PC-3 (cell line): ENCODE measurements at places on chromosomes 7 and 10.
A peak's percentile ranks its signal among the peaks of the same experiment; 100 is the strongest.

- peak; percentile 76 for DNase-seq
These were observed 39.6 kb downstream of the COL26A1 start for GRCh38 chr7:101402081-101402779.

GRCh38 chr7:45626441-45627430, 52.6 kb downstream of the ADCY1 start:
- no peak for DNase-seq

- DNase-seq = no peak
These were observed 736.5 kb downstream of the REEP3 start for GRCh38 chr10:64257704-64258103.

DNA sequence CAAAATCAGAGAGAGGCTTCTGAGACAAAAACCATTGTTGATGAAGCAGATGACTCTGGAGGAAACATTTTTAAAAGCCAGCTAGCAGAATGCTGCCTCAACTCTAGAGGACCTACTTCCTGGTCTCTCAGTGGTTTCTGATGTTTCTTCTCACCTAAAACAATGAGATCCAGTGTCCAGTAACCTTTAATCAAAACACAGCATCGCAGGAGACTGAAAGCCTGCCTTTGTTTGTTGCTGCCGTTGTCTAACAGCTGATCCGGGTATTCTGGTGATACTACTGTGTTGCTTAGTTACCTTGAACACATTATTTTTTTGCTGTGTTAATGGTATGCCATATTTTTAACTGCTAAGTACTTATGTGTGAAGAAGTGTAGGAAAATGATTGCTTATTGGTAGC, 70.9 kb downstream of the WIPF3 start:
- DNase-seq = no peak

- DNase-seq = no peak
These were observed 195.0 kb upstream of the PLXNA4 start for GRCh38 chr7:132771301-132771730.

DNA sequence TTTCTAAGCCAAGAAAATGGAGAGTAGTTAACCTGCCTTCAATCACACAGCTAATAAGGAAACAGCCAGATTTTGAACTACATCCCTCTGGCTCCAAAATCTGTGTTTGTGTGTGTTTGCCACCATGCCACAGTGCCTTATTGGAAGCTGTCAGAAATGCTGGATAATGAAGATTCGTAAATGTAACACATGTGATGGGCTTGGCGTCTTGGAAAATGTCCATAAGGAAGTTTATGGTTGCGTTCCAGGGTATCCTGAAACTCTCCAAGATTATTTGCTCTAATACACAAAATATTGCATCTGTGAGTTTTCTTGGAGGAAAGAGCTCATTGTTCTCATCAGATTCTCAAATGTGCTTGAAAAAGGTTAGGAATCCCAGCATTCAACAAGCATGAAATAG, 22.7 kb downstream of the MYOF start:
- DNase-seq = no peak

DNA sequence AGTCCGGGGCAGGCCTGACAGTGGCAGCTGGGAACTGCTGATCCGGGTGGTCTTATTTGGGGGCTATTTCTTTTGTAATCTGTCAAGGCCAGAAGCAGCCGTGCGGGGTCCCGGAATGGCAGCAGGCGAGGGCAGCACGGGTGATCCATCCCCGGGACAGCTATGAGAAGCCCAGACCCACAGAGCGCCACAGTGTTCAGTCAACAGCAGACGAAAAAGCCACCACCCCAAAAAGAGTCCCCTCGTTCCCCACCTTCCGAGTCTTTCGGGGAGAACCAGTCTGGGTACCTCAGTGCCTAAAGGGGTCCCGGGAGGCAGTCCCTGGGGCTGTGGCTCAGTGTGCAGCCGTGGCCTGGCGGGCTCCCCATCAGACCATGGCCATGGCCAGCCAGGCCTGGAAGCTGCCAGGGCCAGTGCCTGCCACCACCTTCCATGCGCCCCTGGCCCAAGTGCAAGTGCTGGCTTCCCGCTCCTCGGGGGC, 125.1 kb upstream of the KCTD7 start:
- DNase-seq = no peak

GRCh38 chr10:21976280-21976679, 27.2 kb downstream of the DNAJC1 start:
- no peak for DNase-seq

DNA sequence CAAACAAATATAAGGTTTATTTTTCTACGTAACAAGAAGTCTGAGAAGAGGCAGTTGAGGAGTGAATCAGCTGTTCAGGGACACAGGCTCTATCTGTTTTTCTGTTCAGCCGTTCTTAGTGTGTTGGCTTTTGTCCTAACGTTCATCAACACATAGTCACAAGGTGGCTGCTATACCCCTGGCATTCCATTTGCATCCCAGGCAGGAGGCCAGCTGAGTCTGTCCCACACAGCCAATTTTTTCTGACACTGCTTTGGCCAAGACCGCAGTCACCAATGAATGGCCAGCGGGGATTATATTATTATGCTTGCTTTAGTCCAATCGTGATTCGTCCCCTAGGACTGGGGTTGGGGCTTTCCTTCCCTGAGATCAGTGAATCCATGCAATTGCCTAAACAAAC, 143.4 kb upstream of the CHST15 start:
- no peak for DNase-seq

GRCh38 chr10:128896116-128896795, 570.8 kb upstream of the MGMT start:
- DNase-seq = no peak

DNA sequence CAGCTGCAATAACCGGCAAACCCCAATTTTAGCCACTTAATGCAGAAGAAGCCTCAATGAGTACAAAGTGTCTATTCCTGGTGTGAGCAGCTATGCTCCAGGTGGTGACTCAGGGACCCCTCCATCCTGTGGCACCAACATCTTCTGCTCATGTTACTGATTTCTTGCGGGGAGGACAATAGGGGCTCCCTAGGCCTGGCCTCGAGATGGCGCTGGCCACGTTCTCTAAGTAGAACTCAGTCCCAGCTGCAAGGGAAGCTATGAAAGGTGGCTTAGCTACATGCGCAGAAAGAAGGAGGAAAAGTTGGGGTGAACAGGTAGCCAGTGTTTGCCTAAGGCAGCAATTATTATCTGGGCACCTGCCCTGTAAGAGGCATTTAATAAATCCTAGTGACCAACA, 6.6 kb downstream of the GJD4 start:
- no peak for DNase-seq

DNA sequence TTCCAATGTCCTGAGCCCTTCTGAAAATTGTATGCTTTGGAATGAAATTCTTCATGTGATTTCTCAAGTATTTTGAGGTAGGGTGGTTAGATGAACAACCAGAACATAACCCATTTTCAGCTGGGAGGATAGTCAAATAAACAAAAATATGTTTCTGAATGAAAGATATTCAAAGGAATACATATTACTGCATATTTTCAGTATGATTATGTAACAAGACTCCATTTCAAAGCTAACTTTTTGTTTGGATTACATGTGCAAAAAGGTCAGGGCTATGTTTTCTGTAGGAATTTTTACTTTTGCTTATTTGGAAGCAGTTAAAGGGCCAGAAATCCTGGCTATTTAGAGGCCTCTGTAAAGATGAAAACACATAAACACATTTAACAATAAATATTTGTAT, 27.7 kb downstream of the CDK6 start:
- no peak for DNase-seq
